ENCODE measurements at places on chromosomes 7 and 10.

GRCh38 chr7:51182636-51183166 lies 133.9 kb downstream of the COBL start:
- DNase-seq: no peak

- DNase-seq: peak; percentile 71
Observed at GRCh38 chr10:92387289-92387940, 96.4 kb downstream of the MARCHF5 start.

GRCh38 chr7:111320133-111320532 lies 229.2 kb downstream of the LRRN3 start:
- DNase-seq: no peak

DNA sequence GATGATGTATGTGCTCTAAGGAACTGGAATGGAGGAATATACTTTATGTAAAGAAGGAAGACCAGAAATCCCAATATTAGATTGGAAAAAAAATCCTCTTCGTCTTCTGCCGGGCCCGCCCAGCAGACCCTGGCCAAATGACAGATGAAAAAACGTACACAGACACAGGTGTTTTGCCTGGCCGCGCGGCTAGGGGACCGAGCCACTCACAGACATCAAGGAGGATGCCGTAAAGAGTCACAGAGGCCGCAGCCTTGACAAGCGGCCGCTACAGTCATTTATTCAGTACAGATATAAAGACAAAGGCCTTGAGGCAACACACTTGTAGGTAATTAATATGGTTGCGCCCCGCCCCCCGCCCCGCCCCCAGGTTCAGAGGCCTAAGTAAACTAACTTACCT lies 594.1 kb downstream of the GRM8 start:
- DNase-seq: no peak

- DNase-seq: no peak
Observed at GRCh38 chr10:5844345-5845055, 31.3 kb upstream of the GDI2 start.

- peak; percentile 80 for DNase-seq
Observed at GRCh38 chr7:21945454-21946221, at the start of gene CDCA7L. TSS of gene CDCA7L (minus strand) at chr7:21945899. CDS start at chr7:21945804, 95 bp downstream.

DNA sequence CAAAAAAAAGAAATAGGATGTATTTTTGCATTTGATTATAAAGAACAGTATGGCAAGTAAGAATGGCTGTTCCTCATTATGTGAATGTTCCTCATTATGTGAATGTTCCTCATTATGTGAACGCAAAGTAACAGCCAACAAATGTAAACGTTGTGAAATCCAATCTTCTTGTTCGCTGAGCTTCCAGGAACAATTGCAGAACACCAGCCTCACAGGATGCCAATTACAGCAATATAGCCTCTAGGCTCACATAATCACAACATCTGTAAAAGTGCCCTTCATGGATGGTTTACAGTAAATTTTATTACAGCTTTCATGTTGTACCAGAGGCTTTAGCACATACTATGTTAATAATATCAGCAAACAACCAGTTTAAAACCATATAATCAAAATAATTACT lies 71.6 kb downstream of the THSD7A start:
- peak; percentile 14 for DNase-seq

DNA sequence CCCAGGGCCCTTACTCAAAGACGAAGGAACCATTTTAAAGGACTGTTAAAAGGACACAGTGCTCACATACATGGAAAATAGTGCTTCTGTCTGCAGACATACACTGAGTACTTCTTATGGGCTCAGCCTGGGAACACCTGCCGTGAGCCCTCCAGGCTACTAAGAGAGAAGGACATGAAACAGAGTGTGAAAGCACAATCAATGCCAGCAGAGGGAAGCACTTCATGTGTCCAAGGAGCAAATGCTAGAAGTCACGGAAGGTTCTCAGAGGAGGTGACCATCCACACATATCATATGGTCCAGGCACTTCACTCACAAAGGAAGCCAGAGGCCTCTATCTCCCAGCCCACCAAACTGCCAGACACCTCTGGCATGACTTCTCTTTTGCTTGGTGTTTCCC lies 15.5 kb downstream of the ELMO1 start:
- no peak for DNase-seq

DNA sequence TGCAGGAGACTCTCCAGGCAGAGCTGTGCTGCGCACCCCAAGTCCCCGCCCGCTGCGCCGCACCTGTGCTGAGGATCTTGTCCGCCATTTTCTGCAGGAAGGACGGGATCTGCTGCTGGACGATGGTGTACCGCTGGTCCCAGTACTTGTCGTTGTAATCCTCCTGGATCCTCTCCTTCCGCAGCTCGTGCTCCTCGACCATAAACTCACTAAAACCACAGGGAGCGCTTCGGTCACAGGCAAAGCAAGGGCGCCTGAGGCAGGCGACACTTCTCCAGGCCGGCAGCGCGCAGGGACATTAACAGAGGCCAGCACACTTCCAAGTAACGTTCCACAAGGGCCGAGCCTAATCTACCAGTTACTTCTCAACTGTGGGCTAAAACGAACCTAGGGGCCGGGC lies 13.1 kb upstream of the ADAM8 start:
- DNase-seq: no peak

- no peak for DNase-seq
Observed at GRCh38 chr7:41175435-41175834, 527.5 kb downstream of the INHBA start.

- DNase-seq: no peak
Observed at GRCh38 chr10:131575877-131576276, 264.4 kb upstream of the TCERG1L start.
